ENCODE measurements at places on chromosomes 12 and 14.
A peak's percentile ranks its signal among the peaks of the same experiment; 100 is the strongest.

DNA sequence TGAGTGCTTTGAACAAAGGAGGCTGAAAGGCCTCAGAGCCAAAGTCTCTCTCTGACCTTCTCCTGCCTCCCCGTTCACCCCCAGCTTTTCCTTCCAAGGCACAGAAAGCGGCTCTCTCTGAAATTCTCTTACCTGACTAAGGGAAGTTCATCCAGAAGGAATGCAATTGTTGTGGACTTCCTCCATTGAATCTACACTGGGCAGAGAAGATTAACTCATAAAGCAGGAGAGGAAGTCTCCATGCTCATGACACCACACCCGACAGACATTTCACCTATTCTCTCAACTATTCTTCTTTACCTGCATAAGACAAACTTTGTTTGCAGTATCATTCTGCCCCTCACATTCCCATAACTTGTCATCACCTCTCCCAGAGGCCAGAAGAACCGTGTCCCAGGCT lies 129.3 kb upstream of the CCDC175 start:
- DNase-seq = no peak

- DNase-seq = no peak
These were observed 573.9 kb downstream of the NOVA1 start for GRCh38 chr14:26023967-26024366.

DNA sequence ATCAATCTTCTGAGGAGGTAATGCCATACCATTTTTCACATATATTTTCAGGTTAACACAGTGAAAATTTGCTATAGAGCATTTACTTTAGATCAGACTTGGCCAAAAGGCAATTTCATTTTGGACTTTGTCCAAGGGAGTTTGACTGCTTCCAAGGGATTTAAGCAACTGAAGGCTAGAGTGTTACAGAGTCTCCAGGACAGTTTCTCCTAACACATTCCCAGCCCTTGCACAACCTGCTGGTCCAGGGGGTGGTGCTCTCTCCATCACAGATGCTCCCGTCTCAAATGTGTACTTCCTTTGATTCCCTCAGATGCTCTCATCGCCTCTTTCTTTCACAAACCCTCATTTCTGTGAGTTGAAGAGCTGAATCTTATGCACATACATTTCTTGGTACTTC lies 143.1 kb downstream of the TPH2 start:
- peak; percentile 30 for DNase-seq

- DNase-seq = no peak
These were observed 22.9 kb downstream of the KCNA1 start for GRCh38 chr12:4932576-4932975.

- DNase-seq = peak; percentile 63
These were observed 2.4 kb downstream of the AGAP2 start for GRCh38 chr12:57735952-57736740.

DNA sequence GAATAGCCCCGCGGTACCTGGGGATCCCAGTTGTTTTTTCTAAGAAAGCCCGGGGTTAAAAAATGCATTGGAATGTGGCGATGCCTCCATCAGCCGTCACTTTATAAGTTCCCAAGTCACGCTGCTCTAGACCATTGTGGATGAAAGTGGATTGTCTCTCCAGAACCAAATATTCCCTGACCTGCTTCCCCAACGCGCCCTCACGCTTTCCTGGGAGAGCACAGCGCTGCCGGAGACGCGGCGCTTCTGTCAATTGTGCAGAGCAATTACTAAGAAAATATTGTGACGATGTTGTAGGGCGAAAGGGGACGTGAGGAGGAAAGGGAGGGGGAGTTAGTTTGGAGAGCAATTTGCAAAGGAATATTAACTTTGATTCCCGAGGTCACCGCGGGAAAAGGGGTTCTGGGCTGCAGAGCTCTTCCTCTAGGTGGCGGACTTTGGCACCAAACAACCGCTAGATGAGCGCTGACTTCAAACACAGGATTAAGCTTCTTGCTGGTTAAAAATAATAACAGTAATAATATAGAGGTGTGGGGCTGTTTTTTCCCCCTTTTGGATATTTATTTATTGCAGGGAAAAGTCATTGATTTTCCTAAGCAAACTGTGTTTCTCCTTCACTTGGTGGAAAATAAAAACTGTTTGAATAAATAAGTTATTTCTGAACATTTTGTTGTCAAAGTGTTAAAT lies 9.6 kb upstream of the FOXG1 start:
- DNase-seq = no peak

DNA sequence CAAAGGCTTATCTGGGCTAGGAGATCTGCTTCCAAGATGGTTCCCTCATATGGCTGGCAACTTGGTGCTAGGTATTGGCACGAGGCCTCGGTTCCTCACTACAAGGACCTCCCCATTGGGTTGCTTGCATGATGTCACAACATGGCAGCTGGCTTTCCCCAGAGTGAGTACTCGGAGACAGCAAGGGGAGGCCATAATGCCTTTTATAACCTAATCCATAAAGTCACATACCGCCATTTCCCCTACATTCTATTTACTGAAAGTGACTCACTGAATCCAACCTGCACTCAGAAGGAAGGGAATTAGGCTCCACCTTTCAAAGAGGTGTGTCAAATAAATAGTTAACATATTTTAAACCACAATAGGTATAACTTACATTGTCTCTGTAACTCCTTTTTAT lies 130.9 kb downstream of the SAMD4A start:
- DNase-seq = no peak

GRCh38 chr12:7512553-7512952 lies 9.0 kb upstream of the CD163 start:
- no peak for DNase-seq

DNA sequence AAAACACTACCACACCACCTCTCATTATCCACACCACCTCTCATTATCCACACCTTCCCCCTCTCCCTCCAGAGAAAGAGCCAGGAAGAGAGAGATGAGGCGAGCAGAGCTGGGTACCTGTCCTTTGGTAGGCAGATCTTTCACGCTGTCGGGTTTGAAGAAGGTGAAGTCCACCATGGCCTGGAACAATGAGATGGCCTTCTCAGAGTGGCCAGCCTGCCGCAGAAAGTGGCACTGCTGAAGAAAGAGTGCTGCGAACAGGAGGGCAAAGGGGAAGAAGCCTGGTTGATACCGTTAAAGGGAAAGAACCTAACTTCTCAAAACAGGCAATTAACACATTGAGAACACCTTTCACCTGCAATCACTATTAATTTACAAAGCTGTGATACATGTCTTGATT lies 30.6 kb downstream of the NRDE2 start:
- DNase-seq = no peak

- DNase-seq = no peak
These were observed 208.3 kb downstream of the PHETA1 start for GRCh38 chr12:111160350-111161241.

- no peak for DNase-seq
These were observed 5.7 kb upstream of the DTX1 start for GRCh38 chr12:113050795-113051194.

DNA sequence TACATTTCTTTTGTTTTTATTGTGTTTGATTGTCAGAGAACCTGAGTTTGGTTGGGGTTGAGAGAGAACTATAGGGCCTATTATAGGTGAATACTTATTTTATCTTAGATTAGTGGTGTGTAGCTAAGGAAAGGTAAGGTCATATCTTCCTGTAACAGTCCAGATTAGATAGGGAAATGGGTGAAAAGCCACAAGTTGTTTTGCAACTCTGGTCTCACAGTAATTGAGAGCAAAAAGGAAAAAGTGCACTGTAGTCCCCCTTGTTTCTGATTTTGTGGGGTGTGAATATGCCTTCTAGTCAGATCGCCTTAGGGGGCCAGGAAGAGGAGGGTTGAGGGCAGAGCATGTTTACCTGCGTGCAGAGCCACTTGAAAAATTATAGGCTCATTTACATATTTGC lies 8.9 kb downstream of the MSRB3 start:
- DNase-seq = no peak

GRCh38 chr14:72177251-72177650 lies 245.0 kb downstream of the RGS6 start:
- no peak for DNase-seq

DNA sequence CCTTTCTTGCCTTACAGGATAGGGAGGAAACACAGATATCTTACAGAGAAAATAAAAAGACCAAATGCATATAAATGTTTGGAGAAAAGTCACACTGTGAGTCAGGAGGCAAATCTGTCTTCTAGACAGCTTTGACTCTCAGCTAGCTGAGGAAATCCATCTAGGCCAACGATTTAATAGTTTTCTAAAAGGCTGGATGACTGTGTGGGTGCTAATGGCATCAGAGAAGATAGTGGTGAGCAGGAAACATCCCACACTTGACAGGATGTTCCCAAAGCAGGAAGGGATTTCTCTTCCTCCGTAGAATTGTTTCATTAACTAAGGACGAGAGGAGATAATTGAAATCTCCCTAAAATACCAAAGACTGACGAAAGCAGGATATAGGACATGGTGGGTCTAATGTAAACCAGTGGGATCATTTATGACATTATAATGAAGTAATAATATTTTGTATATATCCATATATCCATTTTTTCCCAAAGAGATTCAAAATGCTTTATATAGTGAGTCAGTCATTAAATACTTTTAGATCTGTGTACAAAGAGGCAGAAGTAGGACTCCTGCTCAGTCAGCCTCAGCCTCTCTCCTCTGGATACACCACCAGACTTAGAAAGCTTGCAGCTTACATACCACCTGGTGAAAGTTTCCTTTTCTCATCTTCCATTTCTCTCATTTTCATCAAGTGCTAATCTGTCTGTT lies 44.3 kb upstream of the PSMA6 start:
- no peak for DNase-seq

DNA sequence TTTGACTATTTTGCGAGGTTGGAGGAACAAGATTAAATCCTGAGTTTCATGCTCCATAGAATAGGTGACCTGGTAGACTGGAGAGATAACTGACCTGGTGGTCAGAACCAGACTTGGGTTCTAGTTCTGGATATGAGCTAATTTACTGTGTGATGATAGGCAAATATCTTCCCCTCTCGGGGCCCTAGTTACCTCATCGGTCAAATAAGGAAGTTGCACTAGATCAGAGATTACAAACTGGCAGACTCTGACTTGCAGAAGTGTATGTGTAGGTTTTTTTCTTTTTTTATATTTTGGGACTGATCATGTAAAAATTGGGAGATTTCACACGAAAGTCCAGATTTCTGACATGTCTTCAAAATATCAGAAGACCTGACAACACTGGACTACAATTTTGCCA lies 37.0 kb downstream of the RPH3A start:
- DNase-seq = no peak

GRCh38 chr12:46830731-46831334 lies 5.0 kb upstream of the SLC38A4 start:
- DNase-seq = no peak

- DNase-seq = no peak
These were observed 10.6 kb downstream of the ITGB7 start for GRCh38 chr12:53196486-53196885.

GRCh38 chr12:91023326-91024004 lies 18.7 kb upstream of the EPYC start:
- DNase-seq = no peak

GRCh38 chr12:90262251-90262650 lies 553.6 kb upstream of the ATP2B1 start:
- no peak for DNase-seq

DNA sequence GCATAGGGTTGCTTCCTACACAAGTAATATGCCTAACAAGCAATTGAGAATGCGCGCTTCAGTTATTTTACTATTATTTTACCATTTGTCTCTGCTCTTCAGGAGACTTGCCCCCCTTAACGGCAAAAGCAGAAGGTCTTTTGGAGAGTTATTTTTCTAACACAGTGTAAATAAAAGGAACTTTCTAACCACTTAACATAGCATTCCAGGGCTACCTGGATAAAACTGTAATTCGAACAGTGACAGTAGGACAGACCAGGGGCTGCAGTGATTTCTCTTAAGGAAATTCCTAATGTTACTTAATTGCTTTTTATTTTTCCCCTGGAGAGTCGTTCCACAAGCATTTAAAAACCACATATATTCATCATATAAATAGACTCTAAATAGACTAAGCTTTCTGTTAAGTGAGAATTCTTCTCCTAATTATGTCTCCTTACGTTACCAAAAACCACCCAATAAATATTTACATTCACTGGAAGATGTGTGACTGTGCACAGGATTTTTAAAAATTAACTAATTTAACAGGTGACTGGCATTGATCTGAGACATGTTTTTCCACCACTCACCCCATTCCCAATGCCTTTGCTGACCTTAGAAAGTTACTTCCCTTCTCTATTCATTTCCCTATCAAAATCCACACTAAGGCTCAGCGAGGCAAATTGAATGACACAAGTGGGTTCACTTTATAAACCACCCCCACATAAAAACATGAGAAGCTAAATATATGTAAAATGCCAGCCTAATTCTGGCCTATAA lies 72.4 kb downstream of the RNF34 start:
- DNase-seq = no peak

GRCh38 chr14:88322504-88323085 lies 474 bp downstream of the KCNK10 start:
- no peak for DNase-seq

DNA sequence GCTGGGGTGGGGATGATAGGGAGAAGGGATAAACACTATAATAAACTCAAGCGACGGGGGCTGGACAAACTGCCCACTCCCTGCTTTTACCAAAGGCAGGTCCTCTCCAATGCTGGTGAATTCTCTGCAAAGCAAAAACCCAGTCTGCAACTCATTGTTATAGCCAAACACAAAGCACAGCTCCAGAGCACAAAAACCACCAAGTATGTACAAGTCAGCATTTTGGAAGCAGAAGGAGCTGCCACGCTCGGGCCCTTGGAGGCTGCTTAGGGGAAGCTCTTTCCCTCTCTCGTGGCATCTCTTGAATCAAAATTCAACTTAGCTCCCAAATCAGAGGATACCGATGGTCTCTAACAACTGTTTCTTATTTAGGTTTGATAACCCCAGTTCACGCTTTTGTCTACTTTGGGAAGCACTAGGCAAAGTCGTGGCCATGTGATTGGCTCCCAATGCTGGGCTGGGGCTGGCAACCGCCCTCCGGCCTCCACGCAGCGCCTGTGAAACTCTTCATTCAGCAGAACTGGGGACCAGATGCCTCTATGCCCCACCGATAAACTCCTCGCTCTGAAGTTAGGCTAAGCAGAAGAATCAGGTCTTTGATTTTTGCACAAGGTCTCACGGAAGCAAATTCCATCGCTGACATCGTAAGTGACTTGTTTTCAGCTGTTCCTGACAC lies 158.5 kb upstream of the FOXN3 start:
- DNase-seq = no peak

DNA sequence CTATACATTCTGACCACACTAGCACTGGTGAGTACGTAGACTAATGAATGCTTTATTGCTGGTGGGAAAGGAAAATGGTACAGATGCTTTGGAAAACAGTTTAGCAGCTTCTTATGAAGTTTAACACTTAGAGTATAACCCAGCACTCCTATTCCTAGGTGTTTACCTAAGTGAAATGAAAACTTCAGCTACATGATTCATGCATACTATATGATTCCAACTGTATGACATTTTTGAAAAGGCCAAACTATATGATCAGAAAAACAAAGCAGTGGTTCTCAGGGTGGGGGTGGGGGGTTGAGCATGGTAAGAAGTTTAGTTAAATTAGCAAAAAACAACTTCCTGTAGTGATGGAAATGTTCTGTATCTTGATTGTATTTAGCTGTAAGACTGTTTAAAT lies 22.1 kb upstream of the ARID4A start:
- no peak for DNase-seq

Data from NCI-H2081 (cell line).